ENCODE measurements at places on chromosomes 3 and 15.

DNA sequence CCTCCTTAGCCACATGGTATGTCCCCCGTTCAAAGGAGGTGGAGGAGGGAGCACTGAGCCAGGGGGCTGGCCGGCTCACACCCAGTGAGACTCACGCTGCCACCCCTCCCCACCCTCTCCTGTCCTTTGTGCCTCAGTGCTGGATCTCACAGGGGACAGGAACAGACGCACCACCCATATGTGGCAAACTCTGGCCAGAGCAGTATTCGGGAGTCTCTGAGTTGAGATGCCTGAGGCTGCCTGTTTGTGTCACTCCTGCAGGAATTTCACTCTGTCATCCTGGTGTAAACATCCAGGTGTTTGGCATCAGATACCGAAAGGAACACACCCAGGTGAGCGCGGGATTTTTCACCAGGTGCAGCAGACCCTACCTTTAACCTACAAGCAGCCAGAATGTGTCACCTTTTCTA lies 25.7 kb downstream of the RGMA start:
- no peak for DNase-seq

- no peak for DNase-seq
Observed at GRCh38 chr3:106256249-106256957, 387.6 kb upstream of the CBLB start.

DNA sequence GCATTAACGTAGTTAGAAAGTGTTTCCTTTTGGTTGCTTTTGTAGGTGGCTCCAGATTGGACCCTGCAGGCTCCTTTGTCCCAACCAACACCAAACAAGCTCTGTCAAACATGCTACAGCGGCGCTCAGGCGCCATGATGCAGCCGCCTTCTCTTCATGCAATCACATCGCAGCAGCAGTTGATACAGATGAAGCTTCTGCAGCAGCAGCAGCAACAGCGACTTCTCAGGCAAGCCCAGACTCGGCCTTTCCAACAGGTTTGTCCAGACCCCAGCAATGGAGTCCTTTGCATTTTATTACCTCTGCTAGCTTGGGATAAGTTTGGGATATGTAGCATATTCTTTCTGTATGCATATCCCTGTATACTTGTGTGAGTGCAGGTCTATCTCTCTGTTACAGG lies 10.1 kb upstream of the P2RY12 start:
- DNase-seq, result no peak

DNA sequence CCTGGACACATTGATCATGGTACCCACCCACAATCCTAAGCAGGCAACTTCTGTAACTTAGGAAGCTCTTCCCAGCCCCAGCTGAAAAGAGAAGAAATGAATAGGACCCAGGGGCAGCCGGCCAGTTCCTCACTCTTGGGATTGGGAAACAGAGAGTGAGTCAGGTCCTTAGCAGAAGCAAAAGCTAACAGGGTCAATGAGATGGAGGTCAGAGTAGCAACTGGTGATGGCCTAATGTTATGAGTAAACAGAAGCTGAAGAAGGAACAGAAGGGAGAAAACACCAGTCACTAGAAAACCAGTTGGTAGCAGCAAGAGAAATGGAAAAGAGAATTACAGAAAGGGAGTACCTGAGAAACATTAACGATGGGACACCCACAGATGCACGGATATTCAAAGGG lies 20.0 kb downstream of the RIOX2 start:
- DNase-seq, result peak; percentile 8

DNA sequence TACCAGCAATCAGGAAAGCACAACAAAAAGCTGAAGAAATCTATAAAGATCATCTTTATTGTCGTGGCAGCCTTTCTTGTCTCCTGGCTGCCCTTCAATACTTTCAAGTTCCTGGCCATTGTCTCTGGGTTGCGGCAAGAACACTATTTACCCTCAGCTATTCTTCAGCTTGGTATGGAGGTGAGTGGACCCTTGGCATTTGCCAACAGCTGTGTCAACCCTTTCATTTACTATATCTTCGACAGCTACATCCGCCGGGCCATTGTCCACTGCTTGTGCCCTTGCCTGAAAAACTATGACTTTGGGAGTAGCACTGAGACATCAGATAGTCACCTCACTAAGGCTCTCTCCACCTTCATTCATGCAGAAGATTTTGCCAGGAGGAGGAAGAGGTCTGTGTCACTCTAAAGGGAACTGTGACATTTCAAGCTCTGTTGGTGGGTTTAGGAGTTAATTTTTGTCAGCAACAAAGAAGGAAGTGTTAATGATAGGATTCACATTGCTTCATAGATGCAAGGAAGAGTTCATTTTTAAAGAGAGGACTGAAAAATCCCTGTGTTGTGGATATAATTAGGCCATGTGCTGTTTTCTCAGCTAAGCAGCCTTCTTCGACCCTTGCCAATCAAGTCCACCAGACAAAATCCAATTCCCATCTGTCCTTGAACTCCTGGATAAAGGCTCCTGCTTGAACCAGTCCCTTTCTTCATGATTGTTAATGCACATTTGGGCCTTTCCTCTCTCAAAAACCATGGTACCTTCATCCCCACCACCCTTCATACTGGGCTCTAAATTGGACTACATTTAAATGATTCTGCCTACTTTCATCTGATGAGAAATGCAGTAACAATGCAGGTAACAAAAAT lies 1.2 kb downstream of the GPR15 start:
- DNase-seq, result no peak
